ENCODE measurements at places on chromosomes 3 and 15. TPM values are rescaled to one million over a fixed set of nuclear protein-coding genes. Genes with fewer than 3 reads are reported as not detected.

Gene OR5K2
- not detected for total RNA-seq

Gene NOX5
- total RNA-seq = 1.5 TPM

Gene SEMA3G
- total RNA-seq = 12.3 TPM

Gene CHDH
- total RNA-seq = 7.0 TPM

Gene ANKUB1
- not detected for total RNA-seq

Gene FSD2
- total RNA-seq = 0.05 TPM

Gene CTXN2
- not detected for total RNA-seq

Gene CXCR6
- 0.80 TPM for total RNA-seq

Gene NDN
- 112 TPM for total RNA-seq

Gene CFAP92
- total RNA-seq = 1.8 TPM

Gene SPATA12
- not detected for total RNA-seq

Gene SRGAP3
- 17.9 TPM for total RNA-seq

Gene SCN5A
- total RNA-seq = 2.1 TPM

Gene KLHL40
- total RNA-seq = not detected

Gene CATSPER2
- 5.6 TPM for total RNA-seq

Gene NDUFAF3
- total RNA-seq = 96.3 TPM

Gene GPR27
- 3.0 TPM for total RNA-seq

Gene CLEC3B
- total RNA-seq = 7.0 TPM

Gene SLC12A8
- total RNA-seq = 0.28 TPM

Gene ZNF80
- total RNA-seq = not detected

Gene UACA
- total RNA-seq = 53.4 TPM

Gene MCF2L2
- total RNA-seq = 1.1 TPM

Gene PLA2G4D
- not detected for total RNA-seq

Gene COL6A5
- not detected for total RNA-seq

Gene CCR3
- not detected for total RNA-seq

Gene GASK1A
- 6.3 TPM for total RNA-seq

Gene SATB1
- 20.4 TPM for total RNA-seq

Gene WDR72
- total RNA-seq = not detected

Gene C3orf70
- 3.8 TPM for total RNA-seq

Gene ADAMTSL3
- 1.4 TPM for total RNA-seq

Gene ACVR2B
- 12.8 TPM for total RNA-seq
